ENCODE measurements at places on chromosomes 12 and 14.

DNA sequence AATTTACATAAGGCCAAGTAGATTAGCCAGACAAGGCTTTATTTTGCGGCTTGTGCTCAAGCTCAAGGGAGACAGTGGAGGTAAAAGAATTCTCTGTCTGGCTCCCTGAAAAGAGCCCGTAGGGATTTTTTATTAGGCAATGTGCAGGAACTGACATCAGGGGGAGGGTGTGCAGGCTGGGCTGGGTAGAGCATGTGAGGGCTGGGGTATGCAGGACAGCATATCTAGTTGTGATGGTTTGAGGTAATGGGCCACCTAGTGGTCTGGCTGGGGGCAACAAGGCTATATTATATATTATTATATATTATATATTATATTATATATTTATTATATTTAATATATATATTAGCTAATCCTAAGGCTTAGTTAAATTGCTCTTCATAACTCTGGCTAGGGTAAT is 102.1 kb downstream of the TMEM117 start:
- DNase-seq: no peak

- no peak for DNase-seq
Observed at GRCh38 chr12:116890330-116890729, 9.1 kb upstream of the HRK start.

- DNase-seq: no peak
Observed at GRCh38 chr12:10175846-10176636, 2.8 kb upstream of the TMEM52B start.

DNA sequence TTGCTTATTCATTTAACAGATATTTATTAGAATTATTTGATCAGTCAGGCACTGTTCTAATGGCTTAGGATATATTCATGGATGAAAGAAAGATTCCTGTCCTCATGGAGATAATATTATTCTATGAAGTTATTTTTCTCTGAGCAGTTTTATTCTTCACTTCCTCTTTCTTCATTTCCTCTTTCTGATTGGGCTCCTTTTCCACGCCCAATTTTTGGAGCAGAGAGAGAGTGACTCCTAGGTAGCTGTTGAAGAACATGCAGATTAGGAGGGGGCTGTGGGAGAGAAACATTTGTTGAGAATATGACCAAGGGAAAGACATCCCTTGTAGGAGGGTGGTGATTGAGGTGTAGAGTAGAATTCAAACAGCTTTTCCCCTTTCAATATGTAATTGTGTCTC is 6.0 kb upstream of the YARS2 start:
- no peak for DNase-seq

GRCh38 chr14:65169351-65169750 is 67.0 kb upstream of the MAX start:
- no peak for DNase-seq

DNA sequence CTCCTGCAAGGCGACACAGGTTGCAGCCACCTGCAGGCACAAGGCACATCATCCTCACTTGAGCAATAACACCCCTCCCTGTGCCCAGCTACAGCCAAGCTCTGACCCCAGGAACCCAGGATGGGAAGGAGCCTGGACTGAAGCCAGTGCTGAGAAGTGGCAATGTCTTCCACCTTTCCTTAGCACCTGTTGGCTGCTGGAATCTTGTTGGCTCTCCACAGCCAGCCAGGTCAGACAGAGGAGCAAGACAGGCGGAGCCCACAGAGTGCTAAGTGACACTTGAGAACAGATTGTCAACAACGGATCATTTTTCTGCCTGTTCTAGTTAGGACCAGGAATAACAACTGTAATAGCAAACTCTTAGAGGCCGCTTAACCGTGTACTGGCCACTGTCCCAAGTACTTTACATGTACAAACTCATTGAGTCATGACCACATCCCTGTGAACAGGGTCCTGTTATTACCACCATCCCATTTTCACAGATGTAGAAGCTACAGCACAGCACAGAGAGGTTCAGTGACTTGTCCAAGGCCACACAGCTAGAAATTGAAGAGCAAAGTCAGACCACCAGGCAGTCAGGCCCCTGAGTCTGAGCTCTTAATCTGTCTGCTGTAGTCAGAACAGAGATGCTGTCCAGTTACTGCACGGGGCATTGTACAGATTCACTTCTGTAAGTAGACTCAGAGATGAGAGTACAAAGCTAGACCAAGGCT is 45.6 kb downstream of the RNFT2 start:
- DNase-seq: no peak

GRCh38 chr14:100905166-100905565 is 1.6 kb upstream of the RTL1 start:
- DNase-seq: no peak

GRCh38 chr12:110566993-110567392 is 16.1 kb downstream of the PPTC7 start:
- DNase-seq: no peak

DNA sequence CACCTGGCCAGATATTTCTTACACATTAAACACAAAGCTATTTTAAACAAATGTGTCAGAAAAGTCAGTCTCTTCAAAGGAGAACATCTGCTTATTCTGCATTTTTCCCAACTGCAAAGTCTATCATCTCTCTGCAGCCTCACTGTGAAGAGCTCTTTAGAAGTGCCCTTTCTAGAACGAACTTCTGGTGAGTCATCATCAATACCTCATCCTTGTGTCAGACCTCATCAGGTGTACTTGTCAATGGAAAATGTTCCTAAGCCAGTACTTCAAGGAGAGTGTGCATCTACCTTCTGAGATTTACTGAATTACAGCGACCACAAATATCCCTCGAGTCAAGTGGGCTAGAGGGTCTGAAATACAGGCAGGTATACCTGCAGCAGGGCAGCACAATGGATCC is 457.3 kb downstream of the LRIG3 start:
- DNase-seq: no peak

GRCh38 chr12:109952160-109952858 is 43.9 kb downstream of the GIT2 start:
- DNase-seq: no peak

DNA sequence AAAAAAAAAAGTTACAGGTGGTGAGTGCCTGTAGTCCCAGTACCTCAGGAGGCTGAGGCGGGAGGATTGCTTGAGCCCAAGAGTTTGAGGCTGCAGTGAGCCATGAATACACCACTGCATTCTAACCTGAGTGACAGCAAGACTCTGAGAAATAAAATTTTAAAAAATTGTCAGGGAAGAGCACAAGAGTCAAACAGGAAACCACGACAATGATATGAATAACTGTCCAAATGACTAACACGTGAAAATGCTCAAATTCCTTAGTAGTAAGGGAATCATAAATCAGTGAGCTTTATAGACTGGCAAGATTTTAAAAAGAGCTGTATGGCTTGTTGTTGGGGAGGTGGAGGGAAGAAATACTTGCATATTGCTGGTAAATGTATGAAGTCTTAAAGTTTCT is 12.9 kb upstream of the ASPG start:
- no peak for DNase-seq

GRCh38 chr14:103483600-103483999 is 39.0 kb downstream of the CKB start:
- no peak for DNase-seq

GRCh38 chr12:79858518-79858917 is 76.4 kb downstream of the PPP1R12A start:
- DNase-seq: no peak

DNA sequence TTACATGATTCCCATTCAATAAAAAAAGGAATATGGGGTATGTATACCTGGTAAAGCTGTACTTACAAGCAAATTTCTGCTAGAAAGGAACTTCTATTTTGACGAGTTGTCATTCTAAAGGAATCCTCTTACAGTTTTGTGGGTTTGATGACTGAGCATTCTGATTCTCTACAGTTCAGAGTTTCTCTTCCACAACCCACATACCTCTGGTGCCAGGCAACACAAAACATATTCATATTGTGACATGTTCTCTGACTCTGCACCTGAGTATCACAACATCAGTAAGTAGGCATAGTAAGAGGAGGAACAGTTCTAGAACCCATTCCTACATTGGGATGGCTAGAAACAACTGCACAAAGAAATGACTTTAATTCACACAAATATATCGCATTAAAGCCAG is 636.6 kb downstream of the MED13L start:
- no peak for DNase-seq

DNA sequence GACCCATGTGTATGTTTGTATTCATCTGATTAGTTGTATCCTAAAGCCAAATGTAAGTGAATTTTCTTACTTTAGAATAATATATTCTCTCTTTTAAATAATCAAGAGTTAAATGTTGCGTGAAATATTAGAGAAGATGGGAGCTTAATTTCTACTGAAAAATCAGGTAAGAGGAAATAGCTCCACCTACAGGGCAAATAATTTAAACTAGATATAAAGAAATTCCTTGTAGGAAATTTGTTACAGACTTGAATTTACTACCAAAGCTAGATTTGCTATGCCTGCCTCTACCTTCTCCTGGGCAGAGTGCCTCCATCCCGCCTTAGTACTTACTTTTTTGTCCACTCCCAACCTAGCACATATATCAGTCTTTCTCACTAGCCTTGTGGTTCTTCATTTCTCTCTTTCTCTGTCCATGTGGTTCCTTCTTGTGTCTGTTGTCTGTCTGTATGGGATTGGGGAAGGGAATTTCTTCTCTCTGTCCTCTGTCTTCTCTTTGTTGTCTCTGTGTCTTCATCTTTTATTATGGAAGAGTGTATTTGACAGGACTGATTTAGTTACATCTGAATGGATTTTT is 44.7 kb downstream of the PALS1 start:
- DNase-seq: no peak

DNA sequence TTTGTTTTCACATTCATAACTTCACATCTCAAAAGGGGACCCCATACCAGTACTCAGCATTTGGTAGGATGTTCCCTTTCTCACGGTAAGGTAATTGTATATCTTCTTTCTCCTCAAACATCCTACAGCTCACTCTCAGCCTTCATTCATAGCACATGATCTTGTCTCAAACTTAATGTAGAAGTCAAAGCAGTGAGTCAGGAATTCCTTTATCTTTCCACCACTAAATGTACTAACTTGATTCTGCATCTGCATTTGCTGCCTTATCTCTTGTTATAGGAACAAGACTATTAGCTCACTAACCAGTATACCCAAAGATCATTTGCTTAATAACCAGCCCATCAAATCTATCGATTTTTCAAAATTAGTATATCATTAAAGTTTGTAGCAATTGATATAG is 22.9 kb downstream of the CPSF2 start:
- no peak for DNase-seq

GRCh38 chr14:98160901-98161300 is 1111.1 kb downstream of the BCL11B start:
- DNase-seq: no peak

DNA sequence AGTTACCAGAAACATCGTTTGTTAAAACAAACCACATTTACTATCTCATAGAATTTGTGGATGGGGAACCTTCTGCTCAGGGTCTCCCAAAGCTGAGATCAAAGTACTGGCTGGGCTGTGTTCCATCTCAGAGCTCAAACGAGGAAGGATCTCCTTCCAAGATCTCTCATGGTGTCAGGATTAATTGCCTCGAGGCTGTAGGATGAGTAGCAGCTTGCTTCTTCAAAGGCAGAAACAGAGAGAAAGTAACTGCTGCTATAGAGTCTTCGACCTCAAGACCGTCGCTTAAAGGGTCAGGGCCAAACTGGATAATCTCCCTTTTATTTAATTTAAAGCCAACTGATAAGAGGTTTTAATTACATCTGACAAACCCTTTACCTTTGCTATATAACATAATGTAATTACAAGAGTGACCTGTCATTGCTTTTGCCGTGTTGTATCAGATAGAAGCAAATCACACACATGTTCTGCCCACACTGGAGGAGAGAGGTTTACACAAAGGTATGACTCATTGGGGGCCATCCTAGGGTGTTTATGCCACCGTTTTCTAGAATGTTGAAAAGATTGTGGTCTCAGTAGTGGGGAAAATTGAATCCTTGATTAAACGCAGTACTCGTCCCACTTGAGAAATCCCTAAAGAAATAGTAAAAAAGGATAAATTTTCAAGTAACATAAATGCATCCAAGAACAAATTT is 868.8 kb upstream of the TMEM132C start:
- DNase-seq: no peak

GRCh38 chr12:124422570-124423523 is 128.0 kb downstream of the RFLNA start:
- no peak for DNase-seq

- DNase-seq: no peak
Observed at GRCh38 chr14:98130691-98131090, 1141.3 kb downstream of the BCL11B start.

GRCh38 chr14:65433646-65434045 is 21.1 kb downstream of the FUT8 start:
- no peak for DNase-seq

- no peak for DNase-seq
Observed at GRCh38 chr12:63848450-63848849, 4.0 kb downstream of the SRGAP1 start.

DNA sequence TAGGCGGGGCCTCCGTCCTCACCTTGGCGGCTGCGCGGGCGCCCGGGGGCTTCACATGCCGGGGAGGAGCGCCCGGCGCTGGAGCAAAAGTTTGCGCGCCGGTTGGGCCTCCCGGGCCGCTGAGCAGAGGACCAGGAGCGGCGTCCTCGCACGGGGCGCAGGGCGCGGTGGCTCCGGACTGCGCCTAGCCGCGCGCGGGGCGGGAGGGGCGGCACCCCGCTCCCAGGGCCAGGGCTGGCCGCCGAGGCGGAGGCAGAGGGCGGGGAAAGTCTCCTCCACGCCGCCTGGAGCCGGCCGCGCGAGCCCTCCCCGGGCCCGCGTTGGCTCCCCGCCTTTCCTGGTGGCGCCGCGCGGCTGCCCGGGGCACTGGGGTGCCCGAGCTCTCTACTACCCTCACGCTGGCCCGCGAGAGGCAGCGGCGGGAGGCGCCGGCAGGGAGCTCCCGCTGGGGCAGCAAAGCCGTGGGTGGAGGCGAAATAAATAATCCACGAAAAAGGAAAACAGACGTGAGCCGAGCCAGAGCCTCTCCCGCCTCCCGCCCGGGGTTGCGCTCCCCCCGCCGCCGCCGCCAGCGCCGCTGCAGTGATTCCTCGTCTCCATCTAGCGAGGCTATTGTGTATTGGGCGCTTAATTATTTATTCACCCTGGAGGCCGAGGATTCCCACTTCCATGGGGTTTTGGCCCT is 400 bp upstream of the PRIMA1 start:
- no peak for DNase-seq

- DNase-seq: no peak
Observed at GRCh38 chr12:65462484-65462883, 184.0 kb downstream of the MSRB3 start.

DNA sequence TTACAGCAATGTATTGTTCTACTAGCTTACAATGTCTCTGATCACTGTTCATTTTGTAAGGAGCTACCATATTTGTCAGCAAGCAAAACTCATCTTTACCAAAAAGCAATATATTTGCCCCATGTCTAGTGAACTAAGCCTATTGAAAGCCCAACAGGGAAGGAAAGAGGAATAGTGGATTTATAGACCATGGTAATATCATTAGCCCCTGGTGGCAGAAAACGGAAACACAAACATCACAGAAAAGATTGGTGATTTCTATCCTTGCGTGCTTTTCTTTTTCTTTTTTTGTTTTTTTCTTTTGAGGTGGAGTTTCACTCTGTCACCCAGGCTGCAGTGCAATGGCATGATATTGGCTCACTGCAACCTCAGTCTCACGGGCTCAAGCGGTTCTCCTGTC is 1562.4 kb upstream of the TMEM132C start:
- DNase-seq: no peak

Measured in stimulated activated CD8-positive, alpha-beta memory T cell treated with anti-CD3 and anti-CD28 coated beads, Interleukin-4, amount 100 ng/mL, for 48 hours (primary cell).